ENCODE measurements at places on chromosomes 16 and 17.
A peak's percentile ranks its signal among the peaks of the same experiment; 100 is the strongest.

DNA sequence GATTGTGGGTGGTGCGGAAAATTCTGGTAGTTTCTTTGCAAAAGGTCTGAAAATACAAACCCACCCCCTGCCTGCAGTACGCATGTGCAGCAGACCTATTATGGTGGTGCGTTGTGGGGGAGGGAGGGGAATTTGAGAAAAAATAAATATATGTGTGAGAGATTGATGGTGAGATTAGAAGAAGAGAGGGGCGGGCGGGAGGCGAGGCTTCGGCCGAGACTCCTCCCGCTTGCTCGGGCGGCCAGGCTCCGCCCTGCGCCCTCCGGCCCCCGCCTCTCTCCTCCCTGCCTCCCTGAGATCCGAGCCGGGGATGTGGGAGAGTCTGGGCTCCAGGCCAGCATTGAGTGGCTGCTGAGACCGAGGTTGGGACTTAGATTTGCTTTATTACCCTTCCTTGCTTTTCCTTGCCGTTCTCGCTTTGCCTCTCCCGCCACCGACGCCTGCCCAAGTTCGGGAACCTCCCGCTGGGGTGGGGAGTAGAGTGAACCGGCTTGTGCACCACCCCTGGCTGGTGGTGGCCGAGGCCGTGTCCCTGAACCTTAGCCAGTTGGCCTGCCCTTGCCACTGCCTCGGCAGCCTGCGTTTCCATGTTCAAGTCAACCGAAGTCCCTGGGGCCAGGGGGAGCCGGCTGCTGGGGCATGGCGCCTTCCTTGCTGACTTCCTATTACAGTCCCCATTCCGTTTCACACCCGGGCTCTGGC lies 956 bp upstream of the CHD3 start:
- peak; percentile 97 for DNase-seq

GRCh38 chr17:74329378-74329777 lies 3.4 kb downstream of the KIF19 start:
- DNase-seq: no peak

DNA sequence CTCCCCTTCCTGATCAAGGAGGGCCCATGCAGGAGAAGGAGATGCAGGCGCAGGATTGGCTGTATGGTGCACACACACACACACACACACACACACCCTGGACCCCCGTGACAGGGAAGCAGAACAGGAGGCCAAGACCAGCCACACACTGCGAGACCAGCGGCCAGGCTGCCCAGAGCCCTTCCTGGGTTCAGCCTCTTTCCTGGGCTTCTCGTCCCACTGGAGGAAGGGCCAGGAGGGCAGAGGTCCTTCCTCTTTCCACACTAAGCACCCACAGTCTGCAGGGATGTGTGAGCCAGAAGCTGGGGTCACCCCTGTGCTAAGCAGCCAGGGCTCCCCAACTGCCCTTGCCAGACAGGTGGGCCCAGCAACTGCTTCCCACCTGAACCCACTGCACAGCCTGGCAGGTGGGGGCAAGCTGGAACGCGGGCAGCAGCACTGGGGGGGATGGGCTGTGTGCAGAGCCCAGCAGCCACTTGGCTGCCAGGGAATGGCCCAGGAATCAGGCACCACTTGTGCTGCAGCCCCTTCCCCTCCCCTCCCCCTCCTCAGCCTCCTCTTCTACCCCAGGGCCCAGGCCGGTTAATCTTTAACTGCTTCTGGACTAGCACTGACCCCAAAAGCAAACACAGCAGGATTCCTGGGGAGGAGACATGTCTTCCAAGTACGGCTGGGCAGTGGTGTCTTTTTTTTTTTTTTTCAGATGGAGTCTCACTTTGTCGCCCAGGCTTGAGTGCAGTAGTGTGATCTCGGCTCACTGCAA lies 44.6 kb upstream of the SLC38A10 start:
- DNase-seq: no peak

GRCh38 chr17:12395733-12396354 lies 269.8 kb upstream of the MYOCD start:
- DNase-seq: peak; percentile 33

GRCh38 chr16:14456793-14457481 lies 173.1 kb downstream of the PARN start:
- DNase-seq: no peak

Measured in hematopoietic multipotent progenitor cell treated with erythropoietin and hydrocortisone succinate and interleukin-3 and kit ligand, for 6 days (in vitro differentiated cells).